ENCODE measurements at places on chromosomes 12 and 14. TPM values are rescaled to one million over a fixed set of nuclear protein-coding genes. Genes with fewer than 3 reads are reported as not detected.
A peak's percentile ranks its signal among the peaks of the same experiment; 100 is the strongest.

GRCh38 chr14:64726585-64726890 lies 22.3 kb downstream of the PLEKHG3 start:
- peak; percentile 42 for DNase-seq
- H3K4me3 ChIP-seq: no peak overlapping the region
- H3K27me3 ChIP-seq: no peaks in the 10 kb centered on the region
- H3K36me3 ChIP-seq: peaks cover 15% of the 10 kb centered on the region
- H3K4me1 ChIP-seq: peaks cover 5% of the 10 kb centered on the region
- H3K27ac ChIP-seq: no peak overlapping the region

GRCh38 chr12:21444193-21445146 lies 7.0 kb downstream of the PYROXD1 start:
- no peaks in the 10 kb centered on the region for H3K27me3 ChIP-seq
- no peak for DNase-seq
- H3K4me1 ChIP-seq: no peaks in the 10 kb centered on the region
- no peak overlapping the region for H3K4me3 ChIP-seq

DNA sequence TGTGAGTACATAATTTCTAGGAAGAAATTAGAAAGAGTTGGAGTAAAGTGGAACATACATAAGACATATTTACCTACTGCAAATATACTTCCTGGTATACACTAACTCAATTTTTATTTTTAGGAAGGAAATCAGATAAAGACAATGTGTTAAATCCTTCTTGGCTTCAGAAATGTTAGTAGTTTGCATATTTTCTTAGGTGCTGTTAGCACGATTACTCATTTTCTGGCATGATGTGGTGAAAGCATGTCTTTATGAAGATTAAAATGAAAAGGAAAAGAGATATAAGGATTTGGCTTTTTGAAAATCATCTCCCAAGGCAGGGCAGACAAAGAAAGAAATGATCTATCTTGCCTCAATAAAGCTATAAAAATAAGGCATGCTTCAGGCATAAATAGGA lies 287.6 kb upstream of the E2F7 start:
- DNase-seq: no peak
- H3K27me3 ChIP-seq: peaks cover 3% of the 10 kb centered on the region
- no peak overlapping the region for H3K4me3 ChIP-seq
- no peaks in the 10 kb centered on the region for H3K36me3 ChIP-seq

- no peaks in the 10 kb centered on the region for H3K36me3 ChIP-seq
- H3K4me1 ChIP-seq: no peaks in the 10 kb centered on the region
- DNase-seq: no peak
These were observed 125.6 kb upstream of the FGD4 start for GRCh38 chr12:32273712-32274111.

- H3K4me1 ChIP-seq: no peaks in the 10 kb centered on the region
- no peak for DNase-seq
- H3K27ac ChIP-seq: no peak overlapping the region
- H3K4me3 ChIP-seq: no peak overlapping the region
- no peaks in the 10 kb centered on the region for H3K27me3 ChIP-seq
These were observed 80.0 kb downstream of the ST8SIA1 start for GRCh38 chr12:22254478-22254877.

DNA sequence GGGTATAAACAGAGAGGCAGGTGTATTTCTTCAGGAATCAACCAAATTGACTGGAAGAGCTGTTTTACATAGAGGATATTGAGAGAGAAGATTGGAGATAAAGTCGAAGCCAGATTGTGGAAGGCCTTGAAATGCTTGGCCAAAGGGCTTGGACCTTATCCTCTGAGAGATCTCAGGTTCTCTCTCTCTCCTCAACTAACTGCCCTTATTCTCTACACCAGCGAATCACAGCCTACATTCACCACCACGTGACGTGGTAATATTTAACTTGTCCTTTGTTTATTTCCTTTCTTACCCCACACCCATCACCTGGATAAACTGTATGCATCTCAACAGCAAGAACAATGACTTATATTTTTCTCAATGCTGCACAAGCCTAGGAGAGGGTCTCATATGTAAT lies 207.4 kb downstream of the EFCAB11 start:
- no peak for DNase-seq
- no peaks in the 10 kb centered on the region for H3K27me3 ChIP-seq
- no peak overlapping the region for H3K4me3 ChIP-seq
- no peak overlapping the region for H3K27ac ChIP-seq
- no peaks in the 10 kb centered on the region for H3K36me3 ChIP-seq
- no peaks in the 10 kb centered on the region for H3K4me1 ChIP-seq

DNA sequence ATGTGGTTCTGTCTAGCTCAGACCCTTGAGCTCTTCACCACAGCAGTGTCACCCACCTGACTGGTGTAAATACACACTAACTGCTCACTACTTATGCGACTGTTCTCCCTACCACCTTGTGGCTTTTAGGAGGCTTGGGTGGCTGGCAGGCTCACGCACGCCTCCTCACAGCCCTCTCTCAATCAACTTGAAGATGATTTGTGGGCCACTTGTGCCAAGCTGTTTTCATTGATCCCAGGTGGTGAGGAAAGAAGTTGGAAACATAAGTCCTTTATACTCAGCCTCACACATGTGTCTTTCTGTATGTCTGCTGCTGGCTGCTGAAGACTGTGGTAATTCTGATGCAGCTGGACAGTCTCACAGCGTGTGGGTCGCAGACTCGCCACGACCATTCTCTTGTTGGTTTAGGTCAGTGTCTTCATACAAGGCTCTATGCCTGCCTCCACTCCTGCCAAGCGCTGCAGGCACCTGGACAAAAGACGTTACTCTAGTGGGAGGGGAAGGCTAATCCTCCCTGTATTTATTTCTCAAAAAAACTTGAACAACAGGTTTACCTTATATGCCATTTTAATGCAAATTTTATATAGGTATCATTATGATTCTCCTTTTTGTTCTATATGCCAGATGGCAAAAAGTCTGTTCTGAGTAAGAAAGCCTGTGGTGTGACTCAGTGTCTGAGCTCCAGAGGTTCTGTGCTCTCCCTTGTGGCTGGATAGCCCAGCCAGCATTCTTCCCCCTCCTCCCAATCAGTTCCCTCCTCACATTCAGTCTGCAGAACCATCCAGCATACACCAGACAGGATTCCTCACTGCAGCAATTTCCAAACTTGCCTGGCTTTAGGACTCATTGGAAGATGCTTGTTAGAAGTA lies 115.6 kb downstream of the DIP2B start:
- H3K27me3 ChIP-seq: no peaks in the 10 kb centered on the region
- H3K4me1 ChIP-seq: peaks cover 38% of the 10 kb centered on the region
- no peaks in the 10 kb centered on the region for H3K36me3 ChIP-seq

DNA sequence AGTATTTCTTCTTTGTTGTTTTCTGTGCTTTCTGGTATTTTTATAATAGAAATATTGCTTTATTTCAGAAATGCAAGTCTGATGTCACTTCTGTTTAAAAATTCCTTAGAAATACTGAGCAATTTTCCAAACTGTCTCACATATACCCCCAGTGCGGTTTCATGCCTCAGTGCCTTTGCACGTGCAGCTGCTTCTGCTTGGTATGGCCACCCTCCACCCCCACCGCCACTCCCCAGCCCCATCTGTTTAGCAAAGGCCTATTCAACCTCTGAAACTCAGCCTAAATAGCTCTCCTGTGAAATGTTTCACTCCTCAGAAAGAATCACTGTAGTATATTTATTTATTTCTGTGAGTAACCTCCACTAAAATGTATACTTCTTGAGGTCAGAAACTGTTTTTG lies 52.3 kb downstream of the PPM1H start:
- H3K36me3 ChIP-seq: no peaks in the 10 kb centered on the region
- no peak overlapping the region for H3K27ac ChIP-seq
- no peak overlapping the region for H3K4me3 ChIP-seq
- H3K27me3 ChIP-seq: no peaks in the 10 kb centered on the region
- no peaks in the 10 kb centered on the region for H3K4me1 ChIP-seq
- no peak for DNase-seq

DNA sequence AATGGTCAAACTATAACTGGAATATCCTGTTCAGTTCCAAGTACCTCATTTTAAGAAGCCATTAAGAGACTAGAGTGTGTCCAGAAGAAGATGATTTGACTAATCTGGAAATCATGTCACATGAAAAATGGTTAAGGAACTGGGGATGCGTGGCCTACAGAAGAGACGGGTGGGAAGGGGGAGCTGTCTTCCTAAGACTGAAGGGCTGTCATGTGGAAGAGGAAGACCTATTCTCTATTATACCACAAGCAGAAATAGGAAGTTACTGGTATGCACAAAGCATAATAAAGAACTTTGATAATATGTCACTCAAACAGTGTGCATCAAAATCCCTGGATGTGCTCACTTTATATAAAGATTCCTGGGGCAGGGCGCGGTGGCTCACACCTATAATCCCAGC lies 50.3 kb downstream of the HECTD4 start:
- peaks cover 28% of the 10 kb centered on the region for H3K4me1 ChIP-seq
- H3K4me3 ChIP-seq: no peak overlapping the region
- no peak overlapping the region for H3K27ac ChIP-seq
- no peaks in the 10 kb centered on the region for H3K27me3 ChIP-seq
- no peaks in the 10 kb centered on the region for H3K36me3 ChIP-seq
- DNase-seq: no peak

- H3K4me3 ChIP-seq: no peak overlapping the region
- no peaks in the 10 kb centered on the region for H3K4me1 ChIP-seq
- DNase-seq: no peak
- no peaks in the 10 kb centered on the region for H3K27me3 ChIP-seq
- no peaks in the 10 kb centered on the region for H3K36me3 ChIP-seq
- peak overlapping the region; percentile 5 for H3K27ac ChIP-seq
These were observed 60.7 kb upstream of the GZMB start for GRCh38 chr14:24694680-24695079.

DNA sequence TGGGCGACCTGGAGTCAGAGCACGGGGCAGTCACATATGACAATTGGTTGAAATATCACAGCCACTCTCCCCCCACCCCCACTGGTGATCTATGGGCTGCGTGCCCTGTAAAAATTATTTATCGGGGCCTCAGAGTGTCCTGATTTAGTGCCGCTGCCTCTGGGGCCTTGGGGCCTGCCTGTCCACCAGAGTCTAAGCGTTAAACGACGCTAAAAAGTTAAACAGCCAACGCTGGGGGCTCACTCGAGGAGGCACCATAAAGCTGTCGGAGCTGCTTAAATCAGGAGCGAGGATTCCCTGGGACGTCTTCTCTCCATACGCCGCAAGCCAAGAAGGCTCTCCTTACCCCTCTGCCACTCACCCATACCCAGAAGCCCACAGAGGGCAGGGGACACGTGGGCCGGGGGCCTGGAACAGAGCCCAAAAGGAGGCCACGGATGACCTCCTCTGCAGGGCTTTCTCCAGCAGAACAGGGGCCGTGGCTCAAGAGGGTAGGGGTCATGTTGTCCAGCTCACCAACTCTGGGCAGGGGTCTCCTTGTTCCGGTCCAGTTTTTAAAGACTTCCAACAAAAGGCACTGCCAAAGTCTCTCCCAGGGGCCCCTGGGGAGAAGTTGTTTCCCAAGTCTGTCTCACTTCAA lies 42.2 kb downstream of the SMUG1 start:
- no peaks in the 10 kb centered on the region for H3K4me1 ChIP-seq
- no peak overlapping the region for H3K4me3 ChIP-seq
- H3K36me3 ChIP-seq: no peaks in the 10 kb centered on the region
- no peak overlapping the region for H3K27ac ChIP-seq

DNA sequence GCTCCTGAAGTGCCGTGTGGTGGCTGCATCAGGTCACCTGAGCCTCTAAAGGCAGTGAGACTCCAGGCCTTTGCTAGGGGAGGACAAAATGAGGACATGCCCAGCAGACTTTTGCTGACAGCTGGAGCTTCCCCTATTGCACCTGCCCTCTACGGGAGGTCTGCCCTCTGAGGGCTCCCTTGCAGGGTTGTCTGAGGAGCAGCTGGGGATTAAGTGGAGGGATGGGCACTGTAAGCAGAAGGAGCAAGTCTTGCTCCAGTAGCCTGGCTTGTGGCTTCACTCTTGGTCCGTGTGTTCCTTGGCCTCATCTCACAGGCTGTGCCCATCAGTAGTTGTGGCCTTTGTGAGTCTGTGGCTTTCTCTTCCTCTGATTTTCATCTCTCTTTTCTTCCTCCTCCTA lies 66.9 kb upstream of the NRXN3 start:
- no peak overlapping the region for H3K4me3 ChIP-seq
- DNase-seq: no peak
- H3K27me3 ChIP-seq: no peaks in the 10 kb centered on the region
- H3K36me3 ChIP-seq: no peaks in the 10 kb centered on the region
- no peaks in the 10 kb centered on the region for H3K4me1 ChIP-seq
- no peak overlapping the region for H3K27ac ChIP-seq

DNA sequence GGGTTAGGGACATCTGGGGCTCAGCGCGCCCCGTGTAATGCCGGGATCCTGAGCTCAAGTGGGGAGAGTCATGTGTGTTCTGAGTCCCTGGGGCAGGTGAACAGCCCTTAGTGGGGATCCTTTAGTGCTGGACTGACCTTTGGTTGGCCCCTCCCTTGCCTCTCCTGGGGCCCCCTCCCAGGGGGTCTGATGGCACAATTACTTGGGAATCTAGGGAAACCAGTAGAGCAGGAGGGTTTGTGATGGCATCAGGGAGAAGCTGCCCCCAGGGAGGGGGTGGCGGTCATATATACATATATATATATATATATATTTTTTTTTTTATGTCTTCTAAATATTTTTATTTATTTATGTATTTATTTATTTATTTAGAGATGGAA lies at the start of gene MORN3:
Gene MORN3 (minus strand): TSS at position 134 of the 380 bp plus-strand sequence. CDS start 171 bp downstream, outside the sequence.
- no peak within 1 kb of the TSS for H3K27ac ChIP-seq
- H3K4me3 ChIP-seq: no peak within 1 kb of the TSS
- DNase-seq: no peak
- H3K4me1 ChIP-seq: peaks cover 4% of the 10 kb centered on the region
- H3K36me3 ChIP-seq: no peaks in the 10 kb centered on the region

GRCh38 chr12:77578466-77579220 lies 252.1 kb upstream of the NAV3 start:
- H3K27ac ChIP-seq: no peak overlapping the region
- H3K36me3 ChIP-seq: no peaks in the 10 kb centered on the region
- H3K27me3 ChIP-seq: no peaks in the 10 kb centered on the region
- no peak overlapping the region for H3K4me3 ChIP-seq

DNA sequence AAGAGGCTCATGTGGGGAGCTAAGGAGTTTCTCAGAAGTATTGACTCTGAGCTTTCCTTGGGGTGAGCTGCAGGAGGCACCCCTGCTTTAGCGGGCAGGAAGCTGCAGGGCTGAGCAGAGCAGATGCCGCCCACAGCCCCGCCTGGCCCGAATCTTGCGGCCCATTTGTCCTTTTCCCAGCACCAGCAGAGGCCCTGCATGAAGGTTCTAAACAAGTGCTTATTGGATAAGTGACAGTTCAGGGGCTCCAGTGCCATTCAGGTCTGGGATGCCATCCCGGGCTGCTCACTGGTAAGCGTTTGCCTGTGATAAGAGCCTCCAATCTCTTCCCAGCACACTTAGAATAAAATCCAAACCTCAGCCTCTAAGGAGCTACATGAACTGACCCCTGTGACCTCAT lies 11.4 kb downstream of the RILPL1 start:
- no peaks in the 10 kb centered on the region for H3K27me3 ChIP-seq
- no peak for DNase-seq
- peaks cover 20% of the 10 kb centered on the region for H3K4me1 ChIP-seq
- no peak overlapping the region for H3K27ac ChIP-seq

GRCh38 chr14:37230551-37231194 lies 32.9 kb downstream of the MIPOL1 start:
- no peaks in the 10 kb centered on the region for H3K36me3 ChIP-seq
- H3K27ac ChIP-seq: no peak overlapping the region
- DNase-seq: no peak
- H3K4me1 ChIP-seq: no peaks in the 10 kb centered on the region
- no peak overlapping the region for H3K4me3 ChIP-seq

Gene IL22
- total RNA-seq: not detected

Gene MYF6
- 300 TPM for total RNA-seq

Gene LMNTD1
- not detected for total RNA-seq

Gene TBK1
- total RNA-seq: 19.5 TPM

Gene ADIPOR2
- 48.1 TPM for total RNA-seq

Gene WNT1
- total RNA-seq: not detected

Gene LRRC43
- 0.13 TPM for total RNA-seq

Gene SLC38A4
- total RNA-seq: 10.3 TPM

Gene APOF
- total RNA-seq: not detected

Gene KRT79
- not detected for total RNA-seq

Measured in psoas muscle (tissue), 8 donors.